ENCODE measurements at places on chromosomes 12 and 14.

- peak; percentile 47 for DNase-seq
Measured at GRCh38 chr14:34338056-34338455, 124.0 kb downstream of the SPTSSA start.

DNA sequence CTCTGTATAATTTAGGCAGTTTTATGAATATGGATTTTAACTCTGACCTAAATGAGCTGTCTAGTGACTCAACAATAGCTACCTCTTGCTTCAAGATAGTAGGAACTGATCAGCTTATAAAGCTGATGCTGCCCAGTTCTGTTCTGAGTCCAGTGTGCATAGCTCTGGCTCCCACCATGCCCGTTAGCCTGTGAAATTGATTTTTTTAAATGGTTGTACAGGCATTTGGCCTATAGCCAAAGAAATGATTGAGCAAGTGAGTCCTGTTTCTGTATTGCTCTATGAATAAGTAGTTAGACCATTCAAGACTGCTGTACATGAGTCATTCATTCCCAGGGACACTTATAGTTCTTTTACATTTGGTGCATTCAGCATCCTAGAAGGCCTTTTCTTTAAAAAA lies 36.4 kb downstream of the SAMD4A start:
- no peak for DNase-seq

DNA sequence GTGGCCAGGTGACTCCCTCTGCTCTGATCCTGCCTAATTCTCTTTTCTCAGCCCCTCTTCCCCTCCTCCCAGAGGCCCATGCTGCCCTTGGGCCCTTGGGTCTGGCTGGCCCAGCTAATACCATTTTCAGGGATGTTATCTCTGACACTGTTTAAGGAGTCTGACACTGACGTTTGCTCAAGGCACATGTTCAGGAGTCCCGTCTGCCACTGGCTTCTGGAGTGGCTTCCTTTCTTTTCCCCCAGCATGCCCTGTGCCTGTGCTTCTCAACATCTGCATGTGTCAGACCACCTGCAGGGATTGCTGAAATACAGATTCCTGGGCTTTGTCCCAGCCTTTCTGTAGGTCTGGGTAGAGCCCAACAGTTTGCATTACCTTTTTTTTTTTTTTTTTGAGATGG lies 128.9 kb downstream of the BCL11B start:
- no peak for DNase-seq

- DNase-seq = no peak
Measured at GRCh38 chr14:58280954-58281787, 17.2 kb upstream of the ARID4A start.

GRCh38 chr12:100164153-100164704 lies 21.6 kb upstream of the BLTP3B start:
- DNase-seq = no peak

- DNase-seq = no peak
Measured at GRCh38 chr14:92607702-92608429, 94.3 kb downstream of the RIN3 start.

DNA sequence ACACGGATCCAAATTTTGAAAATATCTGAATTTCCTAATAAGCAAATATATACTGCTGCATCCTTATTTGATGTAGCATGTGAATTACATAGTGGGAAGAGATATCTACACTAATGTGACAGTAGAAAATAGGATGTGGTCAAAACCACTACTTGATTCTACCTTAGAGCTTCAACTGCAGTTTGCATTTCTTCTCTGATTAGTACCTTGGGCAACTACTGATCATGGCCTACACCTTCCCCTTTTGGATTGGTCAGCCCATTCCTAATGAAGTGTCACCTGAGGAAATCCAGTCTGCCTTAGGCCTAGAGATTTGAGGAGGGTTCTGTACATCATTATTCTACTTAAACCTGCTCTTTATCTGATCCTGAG lies 10.7 kb downstream of the LLPH start:
- no peak for DNase-seq

DNA sequence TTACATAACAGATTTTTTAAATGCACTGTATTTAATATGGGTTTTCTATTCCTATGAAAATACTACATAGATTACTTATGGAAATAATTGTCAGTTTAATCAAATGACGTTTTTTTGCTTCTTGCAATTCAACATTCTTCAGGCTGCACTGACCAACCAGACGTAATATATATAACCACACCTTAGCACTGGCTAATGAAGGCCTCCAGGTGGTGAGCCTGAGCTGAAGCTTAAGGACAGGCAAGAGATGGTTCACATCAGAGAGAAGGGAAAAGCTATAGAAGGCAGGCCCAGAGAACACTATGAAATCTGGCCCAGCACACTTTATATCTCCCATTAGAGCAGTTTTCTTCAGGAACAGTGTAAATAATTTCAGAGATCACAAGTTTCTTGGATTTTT lies 2.8 kb upstream of the MDGA2 start:
- DNase-seq = no peak

- no peak for DNase-seq
Measured at GRCh38 chr14:100577321-100577985, 9.8 kb downstream of the BEGAIN start.

DNA sequence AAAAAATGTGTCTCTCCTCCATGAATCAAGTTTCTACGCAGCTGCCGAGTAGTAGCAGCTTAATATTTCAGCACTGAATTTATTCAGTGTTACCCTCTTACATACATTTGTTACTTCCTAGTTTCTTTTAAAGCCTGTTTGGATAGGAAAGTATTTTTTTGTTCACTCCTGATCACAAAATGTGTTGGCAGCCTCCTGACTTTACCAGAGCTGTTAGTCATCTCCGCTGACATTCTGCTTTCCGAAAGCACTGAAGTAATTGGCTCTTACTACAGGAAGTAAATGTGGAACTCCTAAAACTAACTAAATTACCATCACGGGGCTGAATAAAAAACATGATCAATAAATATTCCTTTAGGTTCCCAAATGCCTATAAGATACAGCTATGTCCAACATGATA lies 225.5 kb downstream of the EPS8 start:
- DNase-seq = no peak
